ENCODE measurements at places on chromosomes 3 and 15. TPM values are rescaled to one million over a fixed set of nuclear protein-coding genes. Genes with fewer than 3 reads are reported as not detected.

GRCh38 chr3:167913219-167913835, 177.8 kb downstream of the SERPINI1 start:
- H3K4me3 ChIP-seq: no peak overlapping the region
- no peaks in the 10 kb centered on the region for H3K4me1 ChIP-seq
- H3K27me3 ChIP-seq: peaks cover 21% of the 10 kb centered on the region
- H3K27ac ChIP-seq: no peak overlapping the region
- DNase-seq: no peak
- H3K36me3 ChIP-seq: no peaks in the 10 kb centered on the region

DNA sequence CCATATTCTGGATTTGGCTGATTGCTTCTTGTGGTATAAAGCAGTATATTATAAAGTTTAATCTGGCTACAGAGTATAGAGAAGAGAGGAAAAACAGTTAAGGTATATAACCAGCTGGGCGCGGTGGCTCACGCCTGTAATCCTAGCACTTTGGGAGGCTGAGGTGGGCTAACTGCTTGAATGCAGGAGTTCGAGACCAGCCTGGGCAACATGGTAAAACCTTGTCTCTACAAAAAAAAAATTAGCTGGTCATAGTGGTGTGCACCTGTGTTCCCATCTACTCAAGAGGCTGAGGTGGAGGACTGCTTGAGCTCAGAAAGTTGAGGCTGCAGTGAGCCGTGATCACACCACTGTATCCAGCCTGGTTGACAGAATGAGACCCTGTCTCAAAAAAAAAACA, 7.3 kb downstream of the SLC12A6 start:
- H3K4me1 ChIP-seq: peaks cover 36% of the 10 kb centered on the region
- H3K27ac ChIP-seq: no peak overlapping the region
- no peak overlapping the region for H3K4me3 ChIP-seq

GRCh38 chr3:29475854-29476253, 195.0 kb downstream of the RBMS3 start:
- H3K4me1 ChIP-seq: peaks cover 15% of the 10 kb centered on the region
- no peak overlapping the region for H3K4me3 ChIP-seq
- H3K27me3 ChIP-seq: no peaks in the 10 kb centered on the region
- peaks cover 7% of the 10 kb centered on the region for H3K36me3 ChIP-seq
- DNase-seq: no peak

DNA sequence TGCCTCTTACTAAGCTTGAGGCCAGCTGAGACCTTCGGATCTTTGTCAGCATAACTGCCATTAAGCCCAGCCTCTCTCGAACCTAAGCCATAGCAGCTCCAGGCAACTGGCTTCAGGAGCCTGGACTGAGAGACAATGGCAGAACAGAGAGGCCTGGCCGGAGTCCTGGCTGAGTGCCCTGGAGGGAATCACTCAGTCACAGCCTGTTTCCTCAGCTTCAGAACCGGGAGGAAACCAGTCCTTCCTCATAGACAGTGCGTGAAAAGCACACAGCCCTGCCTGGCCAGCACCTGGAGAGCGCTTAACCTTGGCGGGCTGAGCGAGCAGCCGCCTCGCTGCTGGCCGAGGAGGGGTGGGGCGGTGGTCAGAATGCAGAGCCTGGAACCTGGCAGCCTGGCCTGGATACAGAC, 21.6 kb downstream of the RNU5B-1 start:
- H3K27ac ChIP-seq: no peak overlapping the region
- H3K4me1 ChIP-seq: peaks cover 7% of the 10 kb centered on the region
- H3K27me3 ChIP-seq: peaks cover 2% of the 10 kb centered on the region
- no peak overlapping the region for H3K4me3 ChIP-seq
- H3K36me3 ChIP-seq: no peaks in the 10 kb centered on the region

GRCh38 chr3:27617552-27617951, 104.6 kb downstream of the EOMES start:
- peak overlapping the region; percentile 31 for H3K27ac ChIP-seq
- peaks cover 19% of the 10 kb centered on the region for H3K4me1 ChIP-seq
- peaks cover 3% of the 10 kb centered on the region for H3K36me3 ChIP-seq
- no peak for DNase-seq
- no peaks in the 10 kb centered on the region for H3K27me3 ChIP-seq
- H3K4me3 ChIP-seq: no peak overlapping the region

DNA sequence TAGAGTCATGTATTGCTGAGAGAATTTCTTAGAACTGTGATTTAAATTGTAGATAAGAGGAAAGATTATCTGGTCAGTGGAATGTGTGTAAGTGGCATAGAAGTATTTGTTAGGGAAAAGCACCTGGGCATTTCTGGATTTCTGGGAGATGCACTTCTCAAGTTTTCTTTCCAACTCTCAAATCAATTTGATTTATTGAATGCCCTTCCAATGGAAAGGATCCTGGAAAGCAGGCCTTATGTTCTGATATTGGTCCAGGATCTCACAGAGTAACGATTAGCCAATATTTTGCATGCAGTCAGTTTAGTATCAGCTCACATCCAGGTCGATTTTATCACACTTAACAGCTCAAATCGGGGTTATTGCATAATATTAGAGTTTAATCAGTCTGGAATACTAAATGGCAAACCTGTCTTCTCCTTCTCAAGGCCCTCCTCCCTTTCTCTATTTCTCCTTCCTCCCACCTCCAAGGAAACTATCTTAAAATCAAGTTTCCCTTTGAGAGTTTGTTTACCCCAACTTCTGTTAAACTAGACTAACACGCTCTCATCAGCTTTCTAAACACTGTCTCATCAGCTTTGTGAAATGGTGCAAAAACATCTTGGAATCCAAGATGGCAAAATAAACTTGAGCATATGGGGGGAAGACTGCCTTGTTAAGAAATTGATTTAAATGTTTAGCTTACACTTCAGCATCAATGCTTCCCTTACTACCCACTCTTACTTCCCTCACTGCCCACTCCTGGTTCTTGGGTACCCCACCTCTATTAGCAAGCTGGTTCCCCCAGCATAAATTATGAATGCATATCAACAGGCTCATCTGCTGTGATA, 9.5 kb downstream of the SOX2 start:
- H3K4me3 ChIP-seq: no peak overlapping the region
- no peak for DNase-seq
- peaks cover 4% of the 10 kb centered on the region for H3K4me1 ChIP-seq
- H3K36me3 ChIP-seq: no peaks in the 10 kb centered on the region
- peaks cover 83% of the 10 kb centered on the region for H3K27me3 ChIP-seq

DNA sequence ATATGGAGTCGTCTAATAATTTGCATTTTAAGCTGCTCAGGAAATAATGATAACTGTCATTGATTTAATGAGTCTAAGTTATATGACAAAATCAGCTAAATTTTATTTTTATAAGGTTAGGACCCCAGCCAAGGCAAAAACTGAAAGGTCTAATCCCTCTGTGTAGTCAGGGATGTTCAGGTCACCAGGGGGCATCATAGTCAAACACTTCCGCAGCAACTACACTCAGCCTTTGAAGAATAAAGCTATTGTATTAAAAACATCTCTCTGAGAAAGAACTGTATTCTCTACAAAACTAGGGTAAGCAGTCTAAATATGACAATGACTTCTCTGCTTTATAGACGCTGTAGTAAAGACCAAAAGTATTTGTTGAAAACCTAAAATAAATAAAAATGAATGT, 15.0 kb downstream of the INTS14 start:
- no peak overlapping the region for H3K27ac ChIP-seq
- DNase-seq: no peak
- H3K4me3 ChIP-seq: no peak overlapping the region
- peaks cover 50% of the 10 kb centered on the region for H3K36me3 ChIP-seq
- no peaks in the 10 kb centered on the region for H3K4me1 ChIP-seq

GRCh38 chr15:94586099-94586498, 354.7 kb downstream of the MCTP2 start:
- no peaks in the 10 kb centered on the region for H3K4me1 ChIP-seq
- DNase-seq: no peak
- no peak overlapping the region for H3K27ac ChIP-seq
- no peaks in the 10 kb centered on the region for H3K27me3 ChIP-seq
- no peak overlapping the region for H3K4me3 ChIP-seq

DNA sequence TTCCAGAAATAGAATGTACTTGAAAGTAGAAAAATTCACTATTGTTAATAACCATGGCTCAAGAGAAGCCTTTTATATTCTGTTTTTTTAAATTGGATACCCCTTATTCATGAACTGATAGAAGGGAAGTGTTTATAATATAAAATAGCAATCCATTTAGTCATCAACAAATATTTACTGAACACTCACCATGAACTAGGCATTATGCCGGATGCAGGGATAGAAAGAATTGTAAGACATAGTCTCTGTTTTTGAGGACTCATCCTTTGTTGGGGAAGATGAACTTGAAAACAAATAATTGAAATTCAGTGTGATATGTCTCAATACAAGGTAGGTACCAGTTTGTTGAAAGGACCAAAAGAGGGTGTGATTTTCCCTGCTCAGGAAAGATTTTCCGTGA, 160.9 kb upstream of the SATB1 start:
- H3K4me1 ChIP-seq: no peaks in the 10 kb centered on the region
- H3K36me3 ChIP-seq: no peaks in the 10 kb centered on the region
- DNase-seq: no peak
- no peak overlapping the region for H3K4me3 ChIP-seq

- H3K4me1 ChIP-seq: peaks cover 14% of the 10 kb centered on the region
- H3K27ac ChIP-seq: no peak overlapping the region
These were observed 19.1 kb downstream of the KLHL6 start for GRCh38 chr3:183536238-183536880.

DNA sequence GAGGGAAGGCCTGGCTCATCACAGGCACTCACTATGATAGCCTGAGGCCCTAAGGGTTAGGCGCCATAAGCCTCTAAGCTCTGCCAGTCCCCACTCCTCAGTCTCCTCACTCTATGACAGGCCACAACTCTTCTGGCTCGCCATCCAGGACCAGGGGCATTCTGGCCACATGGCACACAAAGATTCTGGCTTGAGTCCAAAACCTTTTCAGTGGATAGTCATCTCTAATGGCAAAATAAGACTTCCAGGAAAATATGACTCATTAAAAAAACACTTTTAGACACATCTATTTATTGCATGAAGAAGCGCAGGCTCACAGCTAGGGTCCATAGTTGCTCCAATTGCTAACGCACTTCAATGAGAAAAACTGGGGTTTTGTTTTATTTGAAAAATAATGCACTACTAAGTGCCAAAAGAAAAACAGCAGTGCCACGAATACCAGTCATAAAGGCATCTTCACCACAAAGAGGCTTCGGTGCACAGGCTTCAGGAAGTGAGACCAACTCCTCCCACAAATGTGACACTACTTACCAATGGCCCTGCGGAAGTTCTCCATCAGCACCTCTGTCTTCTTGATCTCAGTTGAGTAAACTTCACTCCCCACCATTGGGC, 11.1 kb downstream of the RUVBL1 start:
- H3K27ac ChIP-seq: peak overlapping the region; percentile 96
- peak overlapping the region; percentile 36 for H3K4me3 ChIP-seq
- no peak for DNase-seq

- no peak overlapping the region for H3K4me3 ChIP-seq
- peaks cover 8% of the 10 kb centered on the region for H3K27me3 ChIP-seq
- no peak for DNase-seq
- no peaks in the 10 kb centered on the region for H3K4me1 ChIP-seq
- no peaks in the 10 kb centered on the region for H3K36me3 ChIP-seq
These were observed 757.3 kb downstream of the SI start for GRCh38 chr3:164320962-164321361.

DNA sequence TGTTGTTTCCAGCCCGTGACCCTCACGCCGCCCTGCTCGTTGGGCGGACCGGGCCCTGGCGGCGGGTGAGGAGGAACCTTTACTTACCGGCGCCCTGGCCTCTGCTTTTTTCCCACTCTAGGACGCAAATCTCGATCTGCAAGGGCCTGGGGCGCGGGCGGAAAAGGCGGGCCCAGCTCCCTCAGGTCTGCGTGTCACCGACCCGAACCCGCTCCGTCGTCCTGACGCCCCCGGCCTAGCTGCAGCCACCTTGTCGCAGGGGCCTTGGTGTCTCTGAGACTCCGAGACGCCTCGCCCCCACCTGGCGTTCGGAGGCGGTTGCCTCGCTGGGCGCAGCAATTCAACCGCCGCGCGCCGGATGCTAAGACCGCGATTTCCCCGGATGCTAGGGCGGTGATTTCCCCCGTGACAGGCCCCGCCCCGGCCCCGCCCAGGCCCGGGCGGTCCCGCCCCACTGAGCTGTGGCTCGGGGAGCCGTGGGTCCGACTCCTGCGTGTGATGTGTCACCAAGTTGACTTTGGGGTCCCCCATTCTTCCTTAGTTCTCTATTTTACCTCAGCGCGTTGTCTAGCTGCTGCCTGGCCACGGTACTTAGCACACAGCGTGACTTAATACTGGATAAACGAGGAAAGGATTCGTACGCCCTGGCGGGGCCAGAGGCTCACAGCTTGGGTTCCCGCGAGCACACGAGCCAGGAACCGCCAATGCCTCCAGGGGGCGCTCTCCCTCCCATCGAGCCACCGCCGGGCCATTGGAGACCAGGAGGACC, at the start of gene RPL39L:
Gene RPL39L, minus strand, starts transcription at position 371 of the 769 bp plus-strand sequence. CDS start 18,196 bp downstream, outside the sequence.
- peaks cover 15% of the 10 kb centered on the region for H3K27me3 ChIP-seq
- peak within 1 kb of the TSS; percentile 89 for H3K4me3 ChIP-seq
- H3K36me3 ChIP-seq: peaks cover 9% of the 10 kb centered on the region
- peak; percentile 95 for DNase-seq

DNA sequence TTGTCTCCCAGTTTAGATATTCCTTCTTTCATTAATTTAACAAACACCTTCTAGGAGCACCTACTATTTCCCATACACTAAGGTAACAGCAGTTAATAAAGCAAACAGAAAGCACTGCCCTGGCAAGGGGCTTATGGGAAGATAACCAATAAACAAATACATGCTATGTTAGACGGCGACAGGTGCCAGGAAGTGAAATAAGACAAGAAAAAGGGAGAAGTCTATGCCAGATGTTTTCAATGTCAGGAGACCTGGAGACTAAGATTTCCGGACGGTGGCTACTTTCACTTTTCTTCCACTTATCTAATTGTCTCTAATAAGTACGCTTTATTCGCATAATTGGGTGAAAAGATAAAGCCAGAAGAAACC, 32.5 kb upstream of the ZNF445 start:
- peak overlapping the region; percentile 98 for H3K27ac ChIP-seq
- peaks cover 14% of the 10 kb centered on the region for H3K36me3 ChIP-seq
- no peak for DNase-seq
- peaks cover 31% of the 10 kb centered on the region for H3K4me1 ChIP-seq
- peak overlapping the region; percentile 94 for H3K4me3 ChIP-seq
- H3K27me3 ChIP-seq: no peaks in the 10 kb centered on the region

- no peaks in the 10 kb centered on the region for H3K36me3 ChIP-seq
- DNase-seq: no peak
- H3K27me3 ChIP-seq: no peaks in the 10 kb centered on the region
These were observed 5.1 kb downstream of the NECTIN3 start for GRCh38 chr3:111076732-111077131.

- no peak within 1 kb of the TSS for H3K4me3 ChIP-seq
These were observed at the start of gene CYP8B1 for GRCh38 chr3:42875325-42876151. TSS of gene CYP8B1 (minus strand) at chr3:42875879. CDS start at chr3:42875816, 63 bp downstream.

GRCh38 chr3:110327870-110328269, 743.7 kb upstream of the NECTIN3 start:
- H3K4me3 ChIP-seq: no peak overlapping the region
- no peaks in the 10 kb centered on the region for H3K27me3 ChIP-seq
- no peak for DNase-seq
- no peaks in the 10 kb centered on the region for H3K36me3 ChIP-seq
- peaks cover 13% of the 10 kb centered on the region for H3K4me1 ChIP-seq

- no peaks in the 10 kb centered on the region for H3K4me1 ChIP-seq
- peak; percentile 68 for DNase-seq
- H3K27me3 ChIP-seq: no peaks in the 10 kb centered on the region
- H3K36me3 ChIP-seq: no peaks in the 10 kb centered on the region
- no peak overlapping the region for H3K27ac ChIP-seq
These were observed 62.5 kb upstream of the TAMM41 start for GRCh38 chr3:11908981-11909698.

- no peak for DNase-seq
- peak overlapping the region; percentile 98 for H3K4me3 ChIP-seq
- H3K27me3 ChIP-seq: no peaks in the 10 kb centered on the region
- peaks cover 34% of the 10 kb centered on the region for H3K4me1 ChIP-seq
- peak overlapping the region; percentile 97 for H3K27ac ChIP-seq
These were observed 928 bp downstream of the RAD18 start for GRCh38 chr3:8962226-8962861.

NR1I2 gene
- total RNA-seq: not detected

GADL1 gene
- total RNA-seq: not detected

BCL2A1 gene
- not detected for total RNA-seq

CEP63 gene
- total RNA-seq: 26.3 TPM

All from osteocyte (in vitro differentiated cells).